Upper lobe of left lung (tissue), 6 donors: ENCODE measurements at places on chromosomes 4 and X. TPM values are rescaled to one million over a fixed set of nuclear protein-coding genes. Genes with fewer than 3 reads are reported as not detected.

DNA sequence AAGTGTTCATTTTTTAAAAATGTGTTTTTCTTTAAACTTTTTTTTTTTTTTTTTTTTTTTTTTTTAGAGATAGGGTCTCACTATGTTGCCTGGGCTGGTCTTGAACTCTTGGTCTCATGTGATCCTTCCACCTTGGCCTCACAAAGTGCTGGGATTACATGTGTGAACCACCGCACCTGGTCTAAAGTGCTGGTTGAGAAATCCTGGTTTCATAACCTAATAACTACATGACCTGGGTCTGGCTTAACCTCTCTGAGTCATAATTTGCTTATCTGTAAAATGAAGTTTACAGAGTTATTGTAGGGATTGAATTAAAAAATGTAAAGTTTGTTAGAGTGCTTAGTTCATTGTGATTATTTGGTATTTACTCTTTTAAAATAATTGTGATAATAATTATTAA, 5.2 kb downstream of the HSD17B13 start:
- no peak overlapping the region for H3K4me3 ChIP-seq
- H3K36me3 ChIP-seq = no peaks in the 10 kb centered on the region
- DNase-seq = no peak
- no peak overlapping the region for H3K27ac ChIP-seq
- H3K4me1 ChIP-seq = no peaks in the 10 kb centered on the region
- no peaks in the 10 kb centered on the region for H3K27me3 ChIP-seq

DNA sequence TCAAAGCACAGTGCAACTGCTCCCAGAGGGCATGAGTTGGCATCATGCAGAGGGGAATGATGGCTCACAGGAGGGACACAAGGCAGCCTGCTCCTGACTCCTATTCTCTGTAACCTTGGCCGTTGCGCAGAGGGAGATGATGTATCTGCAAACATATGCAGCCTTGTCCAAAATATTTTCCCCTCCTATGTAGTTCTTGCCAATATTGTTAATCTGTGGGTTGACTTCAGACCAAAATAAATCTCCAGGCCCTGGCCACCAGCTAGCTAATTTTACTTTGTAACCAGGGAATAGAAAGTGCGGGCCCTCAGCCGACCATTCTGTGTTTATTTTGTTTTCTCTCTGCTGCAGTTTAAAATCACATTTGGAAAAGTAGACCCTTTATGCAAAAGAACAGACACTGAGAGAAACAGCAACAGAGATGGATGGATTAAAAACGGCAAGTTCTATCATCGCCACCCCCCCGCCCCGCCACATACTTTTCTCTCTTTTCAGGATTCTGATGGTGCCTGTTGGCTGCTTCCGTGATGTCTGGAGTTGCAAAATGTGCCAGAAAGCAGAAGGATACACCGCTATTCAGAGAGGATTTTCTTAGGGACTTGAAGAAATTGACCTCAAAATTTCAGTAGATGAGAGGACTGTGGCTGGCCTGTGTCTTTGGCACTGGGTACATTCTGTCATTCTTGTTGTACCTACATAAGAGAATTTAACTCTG, 185.3 kb upstream of the BCOR start:
- H3K4me1 ChIP-seq = no peaks in the 10 kb centered on the region
- no peaks in the 10 kb centered on the region for H3K36me3 ChIP-seq
- DNase-seq = no peak
- H3K4me3 ChIP-seq = no peak overlapping the region

S100G gene
- total RNA-seq = 0.54 TPM

MSX1 gene
- not detected for total RNA-seq

DNA sequence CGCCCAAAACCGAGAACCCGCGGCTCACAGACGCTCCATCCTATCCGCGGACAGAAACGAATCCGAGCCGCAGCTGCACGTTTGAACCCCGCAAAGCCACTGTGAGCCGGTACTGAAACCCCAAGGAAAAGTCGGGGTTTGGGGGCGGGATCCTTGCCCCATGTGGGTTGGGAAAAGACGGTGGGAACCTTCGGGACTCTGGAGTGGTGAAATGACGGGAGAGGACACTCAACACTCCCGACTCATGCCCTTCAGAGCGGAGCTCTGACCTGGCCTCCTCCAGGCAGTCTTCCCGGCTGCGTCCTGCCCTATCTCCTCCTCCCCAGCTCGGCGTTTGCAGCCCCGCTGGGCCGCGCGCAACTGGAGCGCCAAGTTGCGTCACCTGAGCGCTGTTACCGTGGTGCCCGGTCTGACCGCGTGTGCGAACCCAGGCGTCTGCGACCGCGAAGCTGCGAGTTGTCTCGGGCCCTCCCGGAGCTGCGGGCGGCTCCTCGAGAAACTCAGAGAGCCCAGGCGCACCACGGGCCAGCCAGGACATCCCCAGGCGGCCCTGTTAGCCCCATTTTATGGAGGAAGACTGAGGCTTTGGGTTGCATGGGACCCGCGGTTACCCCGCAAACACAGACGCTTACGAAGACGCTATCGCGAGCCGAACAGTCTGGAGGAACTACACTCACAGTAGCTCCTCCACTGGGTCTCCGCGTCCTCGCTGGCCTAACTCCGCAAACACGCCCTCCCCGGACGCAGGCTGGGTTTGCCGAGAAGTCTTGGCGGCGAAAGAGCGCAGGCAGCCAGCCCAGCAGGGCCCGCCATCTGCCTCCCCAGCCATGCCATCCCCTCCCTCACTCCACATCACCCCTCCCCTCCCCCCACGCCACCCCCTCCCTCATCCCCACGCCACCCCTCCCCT, 20.3 kb upstream of the HMX1 start:
- no peak overlapping the region for H3K27ac ChIP-seq
- no peaks in the 10 kb centered on the region for H3K36me3 ChIP-seq
- no peak for DNase-seq
- H3K4me1 ChIP-seq = no peaks in the 10 kb centered on the region
- H3K27me3 ChIP-seq = no peaks in the 10 kb centered on the region

- H3K36me3 ChIP-seq = no peaks in the 10 kb centered on the region
- H3K4me1 ChIP-seq = no peaks in the 10 kb centered on the region
- DNase-seq = no peak
- no peak overlapping the region for H3K27ac ChIP-seq
- H3K27me3 ChIP-seq = no peaks in the 10 kb centered on the region
Observed at GRCh38 chrX:22320236-22320873, 47.6 kb downstream of the CBLL2 start.

GRCh38 chrX:150512461-150512901, 55.9 kb upstream of the MTM1 start:
- no peak overlapping the region for H3K27ac ChIP-seq
- no peak for DNase-seq
- peaks cover 9% of the 10 kb centered on the region for H3K4me1 ChIP-seq
- H3K36me3 ChIP-seq = no peaks in the 10 kb centered on the region
- H3K4me3 ChIP-seq = no peak overlapping the region

GRCh38 chr4:102537269-102537668, 36.1 kb downstream of the NFKB1 start:
- H3K36me3 ChIP-seq = no peaks in the 10 kb centered on the region
- no peak for DNase-seq
- no peak overlapping the region for H3K27ac ChIP-seq
- no peak overlapping the region for H3K4me3 ChIP-seq
- no peaks in the 10 kb centered on the region for H3K27me3 ChIP-seq
- peaks cover 7% of the 10 kb centered on the region for H3K4me1 ChIP-seq

- H3K4me1 ChIP-seq = peaks cover 15% of the 10 kb centered on the region
- H3K27ac ChIP-seq = peak within 1 kb of the TSS; percentile 89
- peak within 1 kb of the TSS; percentile 88 for H3K4me3 ChIP-seq
- DNase-seq = peak; percentile 91
Observed at GRCh38 chr4:84582988-84583875, at the start of gene CDS1. Gene CDS1 (plus strand): TSS chr4:84583127. CDS start chr4:84583402, 275 bp downstream.

DNA sequence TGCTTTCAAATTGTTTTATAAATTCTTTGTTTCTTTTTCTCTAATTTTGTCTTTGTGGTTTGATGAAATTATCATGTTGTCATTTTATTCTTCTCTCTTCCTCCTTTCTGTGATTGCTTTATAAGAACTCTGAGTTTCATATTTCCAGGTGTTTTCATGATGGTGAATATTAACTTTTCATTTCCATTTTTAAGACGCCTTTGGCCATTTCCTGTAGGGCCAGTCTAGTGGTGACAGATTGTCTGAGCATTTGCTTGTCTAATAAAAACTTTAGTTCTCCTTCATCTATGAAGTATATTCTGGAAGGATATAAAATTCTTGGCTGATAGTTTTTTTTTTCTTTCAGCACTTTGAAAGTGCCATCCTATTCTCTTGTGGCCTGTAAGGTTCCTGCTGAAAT, 128.1 kb downstream of the FAM13A start:
- no peaks in the 10 kb centered on the region for H3K36me3 ChIP-seq
- no peak overlapping the region for H3K4me3 ChIP-seq
- H3K27ac ChIP-seq = no peak overlapping the region
- no peaks in the 10 kb centered on the region for H3K4me1 ChIP-seq
- no peaks in the 10 kb centered on the region for H3K27me3 ChIP-seq

- no peak for DNase-seq
- no peak overlapping the region for H3K4me3 ChIP-seq
- H3K27ac ChIP-seq = no peak overlapping the region
- no peaks in the 10 kb centered on the region for H3K36me3 ChIP-seq
Observed at GRCh38 chrX:150377005-150377404, 13.9 kb downstream of the MAMLD1 start.
